ENCODE measurements at places on chromosomes 4 and X.
A peak's percentile ranks its signal among the peaks of the same experiment; 100 is the strongest.

GRCh38 chr4:38415682-38416081 is 248.3 kb upstream of the KLF3 start:
- no peak for DNase-seq

GRCh38 chr4:89492581-89493071 is 185.0 kb upstream of the GPRIN3 start:
- no peak for DNase-seq

GRCh38 chr4:116520886-116521285 is 564.5 kb downstream of the TRAM1L1 start:
- no peak for DNase-seq

DNA sequence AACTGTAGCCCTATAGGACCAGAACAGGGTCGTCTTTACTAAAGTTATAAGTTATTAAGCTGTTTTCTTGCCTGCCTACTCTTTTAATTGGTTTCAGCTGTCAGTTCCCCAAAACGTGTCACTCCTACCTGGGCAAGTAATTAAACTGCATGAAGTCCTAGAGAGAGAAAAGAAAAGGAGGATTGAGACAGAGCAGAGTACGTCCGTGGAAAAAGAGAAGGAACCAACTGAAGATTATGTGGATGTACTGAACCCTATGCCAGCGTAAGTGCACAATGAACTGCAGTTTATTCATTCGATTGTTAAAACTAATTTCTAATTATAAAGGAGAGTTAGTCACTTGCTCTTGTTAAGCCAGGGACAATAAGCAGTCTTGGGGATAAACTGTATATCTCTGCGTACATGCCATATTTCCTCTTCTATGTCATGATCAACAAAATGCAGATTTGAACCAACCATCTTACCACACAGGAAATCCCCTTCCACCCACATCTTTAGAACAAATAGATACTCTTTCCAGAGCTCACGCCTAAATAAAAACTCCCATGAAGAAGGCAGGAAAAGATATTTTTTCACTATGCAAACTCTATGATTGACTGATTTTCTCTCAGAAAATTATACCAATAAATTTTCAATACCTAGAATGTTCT is 22.8 kb downstream of the STAP1 start:
- DNase-seq, result no peak

- peak; percentile 81 for DNase-seq
Observed at GRCh38 chr4:90127223-90127705, at the start of gene CCSER1. TSS of gene CCSER1 (plus strand) at chr4:90127394.

GRCh38 chrX:125394449-125394848 is 74.8 kb downstream of the TEX13C start:
- no peak for DNase-seq

- peak; percentile 29 for DNase-seq
Observed at GRCh38 chr4:3257556-3258482, 8.9 kb downstream of the MSANTD1 start.

GRCh38 chr4:119872371-119873016 is 194.2 kb downstream of the MAD2L1 start:
- peak; percentile 2 for DNase-seq

- DNase-seq, result no peak
Observed at GRCh38 chrX:12480956-12481355, 310.3 kb upstream of the PRPS2 start.

GRCh38 chr4:26204249-26204825 is 116.5 kb upstream of the RBPJ start:
- DNase-seq, result no peak

DNA sequence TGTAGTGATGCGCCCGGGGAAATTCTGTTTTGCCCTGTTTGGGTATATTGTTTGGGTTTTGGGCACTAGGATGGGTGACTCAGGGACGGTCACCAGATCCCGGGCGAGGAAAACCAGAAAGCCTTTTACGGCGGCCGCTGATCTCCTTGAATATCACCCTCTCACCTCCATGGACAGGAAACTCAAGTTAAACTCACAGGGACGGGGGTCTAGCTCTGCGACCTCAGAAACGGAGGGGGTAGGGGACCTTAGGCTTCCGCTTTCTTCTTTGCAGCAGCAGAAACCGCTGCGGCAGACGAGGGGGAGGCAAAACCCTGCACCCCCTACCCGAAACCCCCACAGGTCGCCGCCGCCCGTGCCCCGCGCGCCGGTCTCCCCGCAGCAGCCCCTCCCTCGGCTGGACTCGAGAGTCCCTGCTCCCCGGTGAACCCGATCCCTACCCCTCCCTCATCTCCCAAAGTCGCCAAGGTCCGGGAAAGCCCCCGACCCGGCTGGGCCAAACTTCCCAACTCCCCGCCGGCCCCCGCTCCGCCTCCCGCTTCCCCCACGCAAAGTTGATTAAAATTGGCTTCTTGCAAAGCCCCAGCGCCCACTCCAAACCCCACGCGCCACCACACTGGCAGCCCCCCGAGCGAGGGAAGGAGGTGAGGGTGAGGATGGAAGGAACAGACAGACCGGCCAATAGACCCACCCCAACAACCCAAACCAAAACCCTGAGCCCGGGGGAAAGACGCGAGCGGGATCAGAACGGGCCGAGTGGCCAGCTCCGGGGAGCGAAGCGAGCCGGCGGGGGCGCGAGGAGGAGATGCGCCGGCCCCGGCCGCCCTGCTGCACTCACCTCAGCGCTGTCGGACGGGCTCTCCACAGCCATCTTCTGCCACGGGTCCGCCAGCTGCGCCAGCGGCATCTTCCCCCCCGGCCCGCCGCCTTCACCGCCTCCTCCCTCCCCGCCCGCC is 705 bp downstream of the RPS6KA3 start:
- DNase-seq, result no peak

DNA sequence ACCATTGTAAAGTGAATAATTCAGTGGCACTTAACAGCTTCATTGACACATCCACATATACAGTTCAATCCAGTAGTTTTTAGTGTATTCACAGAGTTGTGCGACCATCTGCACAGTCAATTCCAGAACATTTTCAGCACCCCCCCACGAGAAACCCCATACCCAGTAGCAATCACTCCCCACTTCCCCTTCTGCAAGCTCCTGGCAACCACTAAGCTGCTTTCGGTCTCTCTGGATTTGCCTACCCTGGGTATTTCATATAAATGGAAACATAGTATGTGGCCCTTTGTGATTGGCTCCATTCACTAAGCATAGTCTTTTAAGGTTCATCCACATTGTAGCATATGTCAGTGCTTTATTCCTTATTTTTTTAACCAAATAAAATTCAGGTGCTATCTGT is 10.0 kb downstream of the MSL3 start:
- DNase-seq, result no peak

DNA sequence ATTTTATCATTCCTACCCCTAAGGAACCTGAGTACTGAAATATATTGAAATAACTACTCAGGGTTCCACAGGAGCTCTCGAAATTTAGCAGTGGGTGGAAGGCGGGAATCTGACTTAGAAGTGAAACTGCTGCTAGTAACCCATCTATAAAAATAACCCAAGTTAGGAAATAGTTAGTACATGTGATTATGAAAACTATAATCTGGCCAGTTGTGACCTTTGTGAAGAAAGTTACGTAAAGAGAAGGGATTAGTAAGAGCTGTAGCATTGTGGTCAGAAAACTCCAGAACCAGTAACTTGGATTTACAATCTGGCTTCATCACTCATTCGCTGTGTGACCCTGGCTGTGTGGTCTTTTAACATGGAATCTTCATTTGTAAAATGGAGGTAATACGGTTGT is 175.5 kb downstream of the RAPGEF2 start:
- no peak for DNase-seq

DNA sequence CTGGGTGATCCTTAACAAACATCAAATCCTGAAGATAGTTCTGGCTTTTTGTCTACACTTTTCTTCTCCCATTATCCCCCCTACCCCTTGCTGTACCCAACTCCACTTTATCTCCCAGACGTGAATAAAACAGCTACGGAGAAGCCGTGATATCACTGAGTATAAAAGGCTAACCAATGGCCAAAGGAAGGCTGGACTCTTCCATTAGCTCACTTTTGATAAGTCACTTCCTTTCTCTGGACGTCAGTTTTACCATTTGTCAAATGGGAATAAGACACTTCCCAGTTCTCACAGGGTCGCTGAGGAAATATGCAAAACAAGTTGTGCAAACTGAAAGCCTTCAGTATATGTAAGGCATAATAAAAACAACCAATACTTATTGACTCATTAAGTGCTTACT is 38.6 kb upstream of the EDA2R start:
- DNase-seq, result no peak

GRCh38 chrX:14420841-14421240 is 108.5 kb upstream of the GLRA2 start:
- DNase-seq, result no peak

- no peak for DNase-seq
Observed at GRCh38 chr4:71050809-71051208, 57.4 kb downstream of the DCK start.

GRCh38 chr4:76611616-76612207 is 176.7 kb downstream of the SHROOM3 start:
- no peak for DNase-seq

DNA sequence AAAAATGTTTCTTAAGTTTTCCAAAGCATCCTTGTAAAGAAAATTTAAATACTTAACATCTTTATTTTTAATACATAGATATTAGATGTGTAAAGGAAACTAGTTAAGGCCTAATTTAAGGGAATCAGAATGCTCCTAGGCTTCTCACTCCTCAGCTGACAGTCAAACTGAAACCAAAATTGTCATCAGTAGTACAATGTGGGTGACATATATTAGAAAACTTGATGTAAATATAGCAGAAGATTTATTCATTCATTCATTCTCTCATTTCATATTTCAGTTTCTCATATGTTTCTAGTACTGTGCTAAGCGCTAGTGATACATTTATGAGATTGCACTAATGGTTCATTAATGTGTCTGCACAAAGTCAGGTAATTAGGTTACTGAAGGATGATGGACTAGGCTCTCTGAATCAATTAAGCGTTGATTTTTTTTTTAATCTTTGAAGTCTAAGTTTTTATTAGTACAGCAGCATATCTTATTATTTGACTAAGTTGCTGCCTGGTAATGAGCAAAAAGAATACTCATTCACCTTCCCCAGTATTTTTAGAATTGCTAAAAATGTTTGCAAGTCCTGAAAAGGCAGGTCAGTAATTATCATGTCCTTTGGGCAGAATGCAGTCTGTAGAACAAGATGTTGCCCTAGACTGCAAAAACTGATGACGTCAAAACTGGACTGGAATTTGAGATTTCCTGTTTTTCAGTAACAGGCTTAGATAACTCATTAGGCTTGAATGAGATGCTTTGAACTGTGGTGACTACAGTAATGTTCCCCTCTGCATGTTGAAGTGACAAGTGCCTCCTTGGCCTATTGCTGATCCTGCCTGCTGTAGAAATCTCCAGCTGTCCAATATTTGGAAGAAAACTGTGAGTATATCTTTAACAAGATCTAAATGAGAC is 128.7 kb downstream of the ARHGAP24 start:
- peak; percentile 7 for DNase-seq

GRCh38 chr4:89616382-89616781 is 220.6 kb downstream of the SNCA start:
- DNase-seq, result no peak

- no peak for DNase-seq
Observed at GRCh38 chr4:5858020-5858769, 34.7 kb downstream of the CRMP1 start.

DNA sequence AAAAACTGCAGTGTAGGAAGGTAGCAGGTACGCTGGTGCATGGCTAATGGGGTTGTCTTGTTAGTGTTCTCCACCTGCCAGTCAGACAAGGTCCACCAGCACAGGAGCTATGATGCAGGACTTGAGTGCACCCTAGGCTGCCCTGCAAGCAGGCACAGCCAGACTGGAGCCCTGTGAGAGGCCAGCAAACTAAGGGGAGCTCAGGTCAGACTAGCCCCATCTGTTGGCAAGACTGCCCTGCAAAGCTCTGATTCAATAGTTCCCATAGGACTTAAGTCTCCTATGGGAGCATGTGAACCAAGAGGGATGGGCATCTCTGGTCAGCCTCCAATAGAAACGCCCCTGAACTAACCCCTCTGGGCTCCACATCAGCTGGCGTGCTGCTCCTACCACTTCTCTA is 1307.3 kb downstream of the C4orf33 start:
- DNase-seq, result no peak

- no peak for DNase-seq
Observed at GRCh38 chr4:24364852-24365251, 219.5 kb downstream of the DHX15 start.

DNA sequence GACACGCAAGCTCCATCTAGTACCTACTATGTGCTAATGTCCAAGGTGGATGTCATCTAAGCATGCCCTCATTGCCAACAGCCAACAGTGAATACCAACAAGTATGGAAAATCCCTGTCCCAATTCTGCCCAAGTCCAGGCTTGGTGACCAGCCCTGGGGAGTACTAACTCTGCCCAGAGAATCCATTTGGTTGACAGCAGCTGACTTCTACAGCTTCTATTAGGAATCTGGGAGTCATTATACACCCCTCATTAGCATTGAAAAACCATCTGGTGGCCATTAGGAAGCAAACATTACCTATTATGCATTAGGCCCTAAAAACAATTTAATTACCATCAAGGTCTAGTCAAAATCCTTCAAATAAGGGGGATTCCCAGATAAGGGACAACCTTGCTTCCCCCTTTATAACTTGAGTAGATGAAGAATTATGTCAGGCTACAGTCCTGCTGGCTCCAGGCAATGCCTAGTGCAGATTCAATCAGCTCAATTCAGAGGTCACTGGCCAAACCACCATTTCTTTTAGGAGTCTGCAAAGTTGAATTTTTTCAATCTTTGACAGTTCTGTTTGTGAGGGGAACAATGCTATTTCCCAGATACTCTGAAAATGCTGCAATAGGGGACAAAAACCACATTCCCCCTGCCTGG is 228.0 kb upstream of the LDB2 start:
- DNase-seq, result no peak

GRCh38 chr4:76947369-76947768 is 2.2 kb upstream of the SEPTIN11 start:
- no peak for DNase-seq

DNA sequence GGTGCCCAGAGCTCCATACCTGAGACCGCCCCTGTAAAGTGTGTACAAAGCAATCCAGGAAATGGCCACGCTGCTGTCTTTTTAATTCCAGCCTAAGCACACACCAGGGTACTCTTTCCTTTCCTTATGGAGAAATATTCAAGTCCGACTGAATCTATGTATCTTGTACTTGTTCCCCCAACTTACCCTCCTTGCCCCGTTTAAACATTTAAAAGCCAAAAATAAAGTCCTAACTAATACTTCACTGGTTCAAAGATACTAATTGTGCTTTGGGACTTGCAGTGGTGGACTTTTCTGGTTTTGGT is 731 bp upstream of the AMMECR1 start:
- peak; percentile 49 for DNase-seq

GRCh38 chrX:15985937-15986336 is 131.3 kb upstream of the AP1S2 start:
- DNase-seq, result no peak

GRCh38 chr4:84220990-84221389 is 278.1 kb downstream of the NKX6-1 start:
- no peak for DNase-seq

DNA sequence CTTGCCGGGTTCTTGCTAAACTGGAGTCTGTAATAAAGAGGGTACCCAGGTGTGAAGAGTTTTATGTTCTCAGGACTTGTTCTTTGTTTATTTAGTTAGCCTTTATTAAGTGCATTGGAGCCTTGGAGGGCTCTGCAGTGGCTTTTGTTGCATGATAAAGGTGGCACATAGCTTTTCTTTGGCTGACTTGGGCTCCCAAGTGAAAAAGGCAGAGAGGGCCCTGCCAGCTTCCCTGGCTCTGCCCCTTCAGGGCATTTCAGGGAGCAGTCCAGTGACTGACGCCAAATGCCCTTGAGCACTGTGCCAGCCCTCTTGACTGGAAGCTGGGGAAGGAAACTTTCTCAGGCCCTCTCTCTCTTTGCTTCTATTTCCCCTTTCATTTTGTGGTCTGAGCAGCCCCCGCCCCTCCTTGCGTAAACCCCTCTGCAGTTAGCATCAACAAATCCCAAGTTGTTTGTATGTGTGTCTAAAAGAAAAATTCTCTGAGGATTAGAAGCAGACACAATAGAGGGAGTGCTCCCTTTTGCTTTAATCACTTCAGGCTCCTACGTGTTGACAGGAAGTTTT is 152.2 kb downstream of the NHS start:
- peak; percentile 62 for DNase-seq
